Lung (tissue), 17 donors: ENCODE measurements at places on chromosomes 13 and 19.

- no peak for DNase-seq
Measured at GRCh38 chr19:8206147-8207087, 2.8 kb upstream of the CERS4 start.

DNA sequence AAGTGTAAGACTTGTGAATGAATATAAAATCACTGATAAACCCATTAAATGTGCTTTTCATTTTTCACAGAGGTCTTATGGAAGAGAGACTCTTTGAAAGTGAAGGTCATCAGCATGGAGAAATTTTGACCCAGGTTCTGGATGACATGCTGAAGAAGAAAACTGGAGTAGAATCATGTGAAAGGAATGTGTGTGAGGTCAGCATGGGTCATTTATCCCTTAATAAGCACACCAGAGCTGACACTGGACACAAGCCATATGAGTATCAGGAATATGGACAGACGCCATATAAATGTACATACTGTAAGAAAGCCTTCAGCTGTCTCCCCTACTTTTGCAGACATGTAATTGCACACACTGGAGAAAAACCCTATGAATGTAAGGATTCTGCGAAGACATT, 29.0 kb downstream of the ZNF20 start:
- DNase-seq: no peak

DNA sequence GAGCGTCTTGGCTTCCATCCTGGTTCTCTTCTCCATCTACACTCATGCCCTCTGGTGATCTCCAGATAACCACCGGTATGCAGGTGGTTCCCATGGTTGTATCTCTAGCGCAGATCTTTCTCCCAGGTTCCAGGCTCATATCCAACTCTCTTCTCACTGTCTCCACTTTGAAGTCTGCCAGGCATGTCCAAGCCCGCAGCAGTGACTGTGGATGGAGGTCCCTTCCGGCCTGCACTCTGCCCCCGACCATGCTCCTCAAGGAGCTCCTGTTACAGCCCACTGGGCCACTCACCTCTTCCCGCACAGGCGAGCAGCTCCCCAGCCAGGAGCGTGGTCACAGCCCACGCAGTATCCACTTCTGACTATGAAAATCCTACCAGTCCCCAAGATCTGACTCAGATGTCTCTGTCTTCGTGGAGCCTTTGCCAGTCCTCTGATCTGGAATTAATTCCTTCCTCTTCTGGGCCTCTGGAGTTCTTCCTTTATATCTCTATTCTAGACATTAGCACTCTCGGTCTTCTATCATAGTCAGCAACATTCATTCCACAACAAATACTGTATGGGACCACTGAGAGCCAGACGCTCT, 100.2 kb downstream of the TEX26 start:
- no peak for DNase-seq

- DNase-seq: no peak
Measured at GRCh38 chr13:32153056-32153455, 121.5 kb downstream of the FRY start.

GRCh38 chr13:96851856-96852445, 142.3 kb downstream of the OXGR1 start:
- no peak for DNase-seq

GRCh38 chr19:38649305-38650171, 2.1 kb downstream of the ACTN4 start:
- no peak for DNase-seq

GRCh38 chr19:49938662-49939061, 9.4 kb upstream of the NUP62 start:
- DNase-seq: no peak

DNA sequence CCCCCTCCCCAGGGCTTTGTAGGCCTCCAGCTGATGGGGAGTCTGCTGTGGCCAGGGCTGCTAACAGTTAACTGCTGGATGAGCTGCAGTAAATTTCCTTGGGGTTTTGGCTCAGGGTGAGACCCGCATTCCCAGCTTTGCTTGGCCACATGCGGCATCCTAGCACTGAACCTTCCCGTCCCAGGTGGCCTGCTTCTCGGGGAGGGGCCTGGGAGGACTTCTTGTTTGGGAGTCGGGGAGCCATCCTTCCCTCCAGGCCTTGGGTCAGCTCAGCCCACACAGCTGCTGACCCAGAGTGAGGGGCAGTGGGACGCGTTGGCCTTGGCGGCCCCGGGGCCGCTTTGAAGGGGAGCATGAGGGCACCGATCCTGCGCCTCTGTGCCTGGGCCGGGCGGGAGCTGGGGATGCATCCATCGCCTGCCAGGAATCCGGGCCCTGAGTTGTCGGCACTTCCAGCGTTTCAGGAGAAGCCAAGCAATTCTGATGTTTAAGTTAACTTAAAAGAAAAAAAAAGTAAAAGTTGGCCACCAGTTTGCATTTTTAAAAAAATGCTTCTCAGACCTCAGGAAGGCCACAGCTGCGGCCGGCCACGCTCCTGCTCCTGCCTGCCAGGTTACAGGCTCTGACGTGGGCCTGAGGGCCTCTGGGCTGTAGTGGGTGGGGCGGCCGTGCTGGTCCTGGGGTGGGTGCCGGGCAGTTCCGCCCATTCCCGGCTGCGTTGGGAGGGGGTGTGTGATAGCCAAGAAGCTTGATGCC, 27.7 kb downstream of the CRTC1 start:
- peak; percentile 89 for DNase-seq

DNA sequence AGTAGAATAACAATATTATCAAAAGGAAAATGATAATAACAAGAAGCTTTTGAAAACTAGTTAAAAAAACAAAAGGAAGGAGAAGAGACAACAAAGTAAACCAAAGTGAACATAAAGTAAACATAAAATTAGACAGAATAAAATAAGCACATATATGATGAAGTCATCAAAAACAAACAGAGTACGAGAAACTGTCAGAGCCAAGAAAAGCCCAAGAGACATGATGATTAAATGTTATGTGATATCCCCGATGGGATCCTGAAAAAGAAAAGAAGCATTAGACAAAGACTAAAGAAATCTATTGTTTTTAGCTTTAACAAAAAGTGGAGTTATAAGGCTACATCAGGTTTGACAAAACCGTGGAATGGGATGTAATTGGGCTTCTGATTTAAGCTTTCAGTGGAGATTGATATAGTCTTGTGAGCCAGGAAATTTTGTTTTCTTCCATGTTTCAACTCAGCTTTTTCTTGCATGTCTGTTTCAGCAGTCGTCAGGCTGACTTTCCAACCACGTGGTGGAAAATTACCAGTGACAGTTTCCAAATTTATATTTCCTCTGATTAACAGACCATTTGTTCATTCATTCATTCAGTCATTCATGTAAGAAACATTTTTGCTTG, 64.9 kb downstream of the KL start:
- DNase-seq: no peak

DNA sequence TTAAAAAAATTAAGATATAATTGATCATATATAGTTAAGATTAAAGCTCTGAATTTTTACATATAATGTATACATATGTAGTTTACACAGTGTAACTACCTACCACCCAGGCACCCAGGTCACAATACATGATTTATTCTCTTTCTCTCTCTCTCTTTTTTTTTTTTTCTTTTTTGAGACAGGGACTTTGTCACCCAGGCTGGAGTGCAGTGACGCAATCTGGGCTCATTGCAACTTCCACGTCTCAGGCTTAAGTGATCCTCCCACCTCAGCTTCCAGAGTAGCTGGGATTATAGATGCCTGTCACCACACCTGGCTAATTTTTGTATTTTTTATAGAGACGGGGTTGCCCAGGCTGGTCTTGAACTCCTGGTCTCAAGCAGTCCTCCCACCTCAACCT, 18.8 kb upstream of the CLASRP start:
- no peak for DNase-seq

DNA sequence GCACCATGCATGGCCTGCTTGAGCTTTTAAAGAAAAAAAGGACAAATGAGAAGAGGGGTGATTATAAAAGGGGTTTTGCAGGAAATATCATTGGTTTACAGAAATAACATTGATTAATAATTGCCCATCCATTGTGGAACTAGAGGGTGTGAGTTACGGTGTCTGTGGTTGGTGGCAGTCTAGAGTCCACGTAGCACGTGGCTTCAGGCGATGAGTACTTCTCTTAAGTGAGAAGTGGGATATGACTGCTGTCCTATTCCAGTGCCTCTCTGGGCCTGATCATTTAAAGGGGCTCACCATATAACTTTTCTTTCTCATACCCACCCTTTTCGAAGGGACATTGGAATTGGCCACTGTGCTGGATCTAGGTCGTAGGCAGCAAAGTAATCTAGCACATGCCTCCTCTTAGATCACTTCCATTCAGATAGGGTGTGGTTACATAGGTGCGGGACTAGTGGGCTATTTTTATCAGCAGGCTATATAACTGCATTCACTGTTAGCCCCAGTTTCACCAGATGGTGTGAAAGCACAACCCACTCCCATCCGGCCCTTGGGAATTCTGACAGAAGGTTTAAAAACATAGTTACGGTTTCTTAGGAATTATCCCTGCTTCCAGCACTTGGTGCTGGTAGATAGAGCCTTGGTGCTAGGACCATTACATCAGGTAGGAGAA, 19.9 kb downstream of the PPP5C start:
- no peak for DNase-seq

DNA sequence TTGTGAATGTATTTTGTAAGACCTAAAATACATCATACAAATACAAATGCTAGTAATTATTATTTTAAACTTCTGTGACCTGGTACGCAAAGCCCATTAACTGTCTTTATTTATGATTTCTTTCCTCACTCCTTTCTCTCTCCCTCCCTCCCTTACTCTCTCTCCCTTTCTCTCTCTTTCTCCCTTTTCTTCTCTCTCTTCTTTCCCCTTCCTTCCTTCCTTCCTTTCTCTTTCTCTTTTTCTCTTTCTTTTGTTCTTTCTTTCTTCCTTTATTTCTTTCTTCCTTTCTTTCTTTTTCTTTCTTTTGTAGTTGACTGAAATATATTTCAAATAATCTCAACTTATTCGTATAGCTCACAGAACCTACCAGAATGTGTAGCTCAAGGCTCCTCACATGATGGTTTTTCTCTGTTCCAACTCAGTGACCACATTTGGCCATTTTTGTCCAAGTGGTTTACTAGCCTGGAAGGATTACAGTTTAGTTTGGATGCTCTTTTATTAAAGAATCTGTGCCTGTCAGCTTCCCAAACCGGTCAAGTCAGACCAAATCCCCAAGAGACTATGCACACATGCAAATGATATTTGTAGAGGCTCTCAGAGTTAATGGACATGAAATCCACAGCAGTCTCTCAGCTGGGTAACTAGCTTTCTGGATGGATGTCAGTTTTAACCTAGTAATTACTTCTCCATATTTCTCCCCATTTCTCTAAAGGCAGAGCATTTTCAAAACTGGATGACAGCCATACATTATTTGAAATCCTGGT, 71.7 kb downstream of the POSTN start:
- no peak for DNase-seq

DNA sequence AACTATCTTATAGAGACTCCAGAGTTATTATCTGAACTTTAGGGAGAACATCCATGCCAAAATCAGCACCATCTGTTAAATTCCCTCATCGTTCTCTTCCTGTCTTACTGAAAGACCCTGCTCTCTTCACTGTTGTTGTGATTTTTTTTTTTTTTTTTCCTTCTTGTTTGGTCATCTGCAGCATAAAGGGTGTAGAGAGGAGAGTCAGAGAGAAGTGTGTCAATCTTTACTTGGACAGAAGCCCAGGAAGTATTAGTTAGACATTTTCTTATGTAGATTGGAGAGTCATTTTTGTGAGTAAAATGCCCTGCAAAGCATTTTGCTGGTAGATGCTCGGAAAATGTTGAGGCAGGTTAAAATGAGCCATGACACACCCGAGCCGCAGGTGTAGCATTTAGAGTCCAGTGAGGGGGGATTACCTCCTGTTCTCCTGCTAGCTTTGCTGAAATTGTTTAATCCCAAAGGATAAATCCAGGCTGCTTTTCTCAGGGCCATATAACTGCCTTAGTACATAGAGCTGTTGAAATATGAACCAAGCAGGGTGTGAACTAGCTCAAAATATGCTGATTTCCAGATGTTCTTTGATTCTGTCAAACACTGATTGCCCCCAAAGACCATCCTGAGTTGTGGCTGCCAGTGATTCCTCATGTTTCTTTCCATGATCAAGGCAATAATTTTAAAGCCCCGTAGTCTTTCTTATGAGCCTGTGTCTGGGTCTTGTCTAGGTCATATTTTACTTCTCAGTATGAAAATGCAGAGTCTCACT, 143.5 kb downstream of the DCT start:
- DNase-seq: no peak

GRCh38 chr19:49590971-49591730, at the start of gene PRR12:
Gene PRR12 (plus strand): TSS chr19:49591182. CDS start chr19:49591655, 473 bp downstream.
- DNase-seq: peak; percentile 90

GRCh38 chr19:45385392-45386221, 15.2 kb upstream of the ERCC2 start:
- DNase-seq: no peak

DNA sequence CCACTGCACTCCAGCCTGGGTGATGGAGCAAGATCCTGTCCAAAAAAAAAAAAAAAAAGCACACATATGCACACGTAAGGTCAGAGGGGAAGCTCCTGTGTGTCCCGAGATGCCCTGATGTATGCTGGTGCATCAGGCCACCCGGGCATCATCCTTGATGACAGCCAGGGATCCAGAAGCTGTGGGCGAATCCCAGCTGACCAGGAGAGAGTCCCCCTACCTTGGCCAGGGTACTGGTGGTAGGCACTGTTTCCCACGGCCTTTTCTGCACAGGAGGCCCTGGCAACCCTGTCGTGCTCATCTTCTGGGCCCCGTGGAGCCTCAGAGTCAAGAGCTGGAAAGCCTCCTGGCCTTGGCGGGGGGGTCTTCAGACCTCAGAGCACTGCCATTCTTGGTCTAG, 14.0 kb downstream of the MYDGF start:
- no peak for DNase-seq

DNA sequence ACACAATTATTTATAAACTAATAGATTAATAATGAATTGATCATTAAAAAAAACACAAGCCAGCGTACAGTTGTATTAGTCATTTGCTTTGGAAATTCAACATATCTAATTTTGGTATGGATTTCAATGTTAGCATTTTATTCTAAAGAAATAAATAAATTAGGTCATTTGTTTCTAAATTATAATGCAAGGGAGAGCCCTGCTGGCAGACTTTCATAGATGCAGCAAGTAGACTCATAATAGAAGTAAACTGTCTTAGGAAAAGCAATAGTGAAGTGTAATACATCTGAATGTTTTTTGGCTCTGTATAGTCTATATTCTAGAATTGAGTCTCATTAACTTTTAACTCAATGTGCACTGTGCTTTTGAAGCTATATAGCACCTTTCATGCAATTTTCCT, 982.4 kb upstream of the MIR17HG start:
- DNase-seq: peak; percentile 64

DNA sequence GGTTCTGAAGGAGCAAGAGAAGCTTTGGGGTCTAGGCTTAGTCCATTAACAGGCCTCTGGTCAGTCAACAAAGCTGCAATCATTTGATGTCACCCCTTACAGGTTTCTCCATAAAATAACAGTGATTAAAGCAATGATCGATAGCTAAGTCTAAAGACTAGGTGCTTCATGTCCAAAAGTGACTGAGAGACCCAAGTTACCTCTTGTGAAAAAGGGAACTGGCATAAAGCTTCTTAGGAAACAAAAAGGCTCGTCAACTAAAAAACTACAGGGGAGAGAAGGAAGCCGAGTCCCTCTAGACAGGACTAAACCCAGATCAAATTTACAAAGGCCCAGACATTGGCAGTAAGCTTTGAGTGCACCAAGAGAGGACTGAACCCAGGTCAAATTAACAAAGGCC, 2.2 kb downstream of the DCUN1D2 start:
- DNase-seq: no peak
